Tibial nerve (tissue), 4 donors: ENCODE measurements at places on chromosomes 11 and 22.

GRCh38 chr11:60982184-60982583 is 10.7 kb downstream of the CD6 start:
- DNase-seq = no peak

- no peak for DNase-seq
Observed at GRCh38 chr22:35839841-35840301, 122.2 kb downstream of the APOL5 start.

- DNase-seq = no peak
Observed at GRCh38 chr22:44689173-44689572, 12.8 kb upstream of the PRR5 start.

DNA sequence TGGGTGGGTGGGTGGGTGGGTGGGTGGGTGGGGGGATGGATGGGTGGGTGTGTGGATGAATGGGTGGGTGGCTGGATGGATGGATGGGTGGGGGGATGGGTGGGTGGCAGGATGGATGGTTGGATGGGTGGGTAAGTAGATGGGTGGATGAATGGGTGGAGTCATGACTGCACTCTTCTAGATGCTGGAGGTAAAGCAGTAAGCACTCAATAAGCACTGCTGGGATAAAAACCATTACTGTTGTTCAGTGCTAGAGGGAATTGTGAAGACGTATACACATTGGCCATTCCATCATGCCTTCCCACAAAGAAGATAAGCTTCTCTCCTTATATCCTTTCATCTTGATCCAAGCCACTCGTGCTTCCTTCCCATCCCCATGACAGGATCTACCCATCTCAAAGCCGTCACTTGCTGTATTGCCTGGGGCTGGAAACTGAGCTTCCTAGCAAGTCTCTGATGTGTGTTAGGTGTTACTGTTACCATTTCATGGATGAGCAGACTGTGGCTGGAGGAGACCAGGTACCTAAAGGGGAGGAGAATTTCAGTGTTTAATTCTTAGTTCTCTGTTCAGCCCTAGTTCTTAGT is 74.8 kb downstream of the MICAL2 start:
- DNase-seq = no peak

DNA sequence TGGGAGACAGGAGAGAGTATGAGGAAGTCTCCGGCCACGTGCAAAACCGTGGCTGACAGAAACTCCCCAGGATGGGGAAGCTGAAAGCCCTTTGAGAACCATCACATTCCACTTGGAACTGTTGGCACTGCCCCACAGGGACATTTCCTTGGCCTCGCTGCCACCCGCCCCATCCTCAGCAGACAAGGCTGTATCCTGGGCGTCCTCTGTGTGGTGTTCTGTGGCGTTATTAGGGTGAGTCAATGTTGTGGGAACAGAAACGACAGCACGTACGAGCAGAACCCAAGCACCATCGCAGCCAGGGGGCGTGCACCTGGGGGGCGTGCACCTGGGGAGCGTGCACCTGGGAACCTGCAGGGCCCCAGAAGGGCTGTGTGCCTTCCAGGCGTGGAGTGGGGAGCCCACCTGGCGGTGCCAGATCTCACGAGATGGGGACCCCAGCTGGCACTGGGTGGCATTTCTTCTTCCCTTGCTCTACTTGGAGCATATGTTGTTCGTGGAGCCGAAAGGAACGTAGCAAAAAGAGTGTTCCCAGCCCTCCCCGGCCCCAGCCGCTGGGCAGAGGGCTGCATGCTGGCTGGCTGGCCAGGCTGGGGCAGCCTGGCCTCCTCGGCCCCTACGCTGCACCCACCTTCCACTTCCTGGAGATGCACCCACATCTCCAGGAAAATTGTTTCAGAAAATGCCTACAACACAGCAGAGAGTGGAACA is 35.4 kb downstream of the NFAM1 start:
- peak; percentile 43 for DNase-seq

- DNase-seq = no peak
Observed at GRCh38 chr22:41057076-41057475, 35.3 kb upstream of the EP300 start.

DNA sequence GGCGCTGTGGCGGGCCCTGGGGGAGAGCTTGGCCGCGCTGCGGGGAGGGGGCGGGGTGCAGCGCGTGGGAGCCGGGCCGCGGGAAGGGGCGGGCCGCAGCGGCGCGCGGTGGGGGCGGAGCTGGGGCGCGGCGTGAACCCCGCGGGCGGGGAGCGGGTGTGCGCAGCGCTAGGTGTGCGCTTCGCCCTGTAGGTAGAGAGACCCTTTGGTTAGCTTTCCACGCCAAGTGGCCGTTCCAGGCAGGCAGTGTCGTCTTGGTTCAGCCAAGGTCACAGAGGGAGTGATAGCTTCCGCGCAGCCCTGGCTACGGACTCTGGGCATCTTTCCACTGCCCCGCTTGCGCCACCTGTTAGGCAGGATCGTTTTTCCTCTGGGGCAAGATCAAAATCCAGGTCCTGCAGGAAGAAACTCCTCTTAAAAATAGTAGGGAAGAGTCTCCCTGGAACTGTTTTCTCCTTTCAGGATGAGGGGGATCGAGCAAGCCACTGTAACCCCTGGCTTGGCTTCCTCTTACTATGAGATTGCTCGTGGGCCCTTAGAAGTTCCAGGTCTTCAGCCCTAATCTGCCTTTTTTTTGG is 434 bp downstream of the BANF1 start:
- peak; percentile 16 for DNase-seq

DNA sequence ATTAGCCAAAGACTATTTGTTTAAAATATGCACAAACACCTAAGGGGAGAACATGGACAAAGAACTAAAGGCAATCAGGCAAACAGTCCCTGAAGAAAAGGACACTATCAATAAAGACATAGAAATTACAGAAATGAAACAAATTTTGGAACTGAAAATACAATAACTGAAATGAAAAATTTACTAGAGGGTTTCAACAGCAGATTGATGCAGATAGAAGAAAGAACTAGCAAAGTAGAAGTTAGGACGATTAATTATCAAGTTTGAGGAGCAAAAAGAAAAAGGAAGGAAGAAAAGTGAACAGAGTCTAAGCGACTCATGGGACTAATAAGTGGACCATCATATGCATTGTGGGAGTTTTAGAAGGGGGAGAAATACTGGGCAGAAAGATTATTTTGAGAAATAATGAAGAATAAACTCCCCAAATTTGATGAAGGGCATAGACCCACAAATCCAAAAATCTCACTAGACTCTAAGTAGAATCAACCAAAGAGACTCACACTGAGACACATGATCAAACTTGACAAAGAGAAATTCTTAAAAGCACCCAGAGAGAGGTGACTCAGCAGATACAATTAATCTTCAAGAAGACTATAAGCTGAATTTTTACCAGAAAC is 62.9 kb downstream of the JAM3 start:
- DNase-seq = no peak

DNA sequence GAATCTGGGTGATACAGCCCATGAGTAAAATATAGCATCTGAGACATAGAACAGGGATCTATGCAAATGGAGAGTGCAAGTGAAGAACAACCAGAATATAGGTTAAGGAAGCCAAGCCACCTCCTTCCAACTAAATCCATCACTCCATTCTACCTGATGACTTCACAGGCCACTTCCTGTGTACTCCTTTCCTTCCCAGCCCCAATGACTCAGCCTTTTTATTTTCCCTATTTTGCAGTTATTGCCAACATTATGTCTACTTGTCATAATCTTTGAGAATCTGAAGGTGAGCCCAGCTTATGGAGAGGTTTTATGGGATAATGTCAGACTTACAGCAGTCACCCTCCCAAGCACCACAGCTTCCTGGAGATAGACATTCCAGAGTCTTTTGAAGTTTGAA is 1.4 kb upstream of the OR52M1 start:
- no peak for DNase-seq
